ENCODE measurements at places on chromosomes 2 and 18.

- no peak for DNase-seq
Observed at GRCh38 chr2:236548179-236548921, 21.3 kb upstream of the ACKR3 start.

DNA sequence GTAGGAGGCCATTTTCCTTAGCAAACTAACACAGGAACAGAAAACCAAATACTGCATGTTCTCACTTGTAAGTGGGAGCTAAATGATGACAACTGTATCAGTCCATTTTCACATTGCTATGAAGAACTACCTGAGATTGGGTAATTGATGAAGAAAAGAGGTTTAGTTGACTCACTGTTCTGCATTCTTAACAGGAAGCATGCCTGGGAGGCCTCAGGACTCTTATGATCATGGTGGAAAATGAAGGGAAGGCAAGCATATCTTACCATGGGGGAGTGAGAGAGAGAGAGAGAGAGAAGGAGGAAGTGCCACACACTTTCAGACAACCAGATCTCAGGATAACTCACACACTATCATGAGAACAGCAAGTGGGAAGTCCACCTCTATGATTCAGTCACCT lies 105.3 kb downstream of the PARD3B start:
- DNase-seq = no peak

GRCh38 chr18:61699397-61700110 lies 193.3 kb downstream of the RNF152 start:
- DNase-seq = no peak

GRCh38 chr2:144454466-144455287 lies 65.2 kb downstream of the ZEB2 start:
- DNase-seq = no peak

DNA sequence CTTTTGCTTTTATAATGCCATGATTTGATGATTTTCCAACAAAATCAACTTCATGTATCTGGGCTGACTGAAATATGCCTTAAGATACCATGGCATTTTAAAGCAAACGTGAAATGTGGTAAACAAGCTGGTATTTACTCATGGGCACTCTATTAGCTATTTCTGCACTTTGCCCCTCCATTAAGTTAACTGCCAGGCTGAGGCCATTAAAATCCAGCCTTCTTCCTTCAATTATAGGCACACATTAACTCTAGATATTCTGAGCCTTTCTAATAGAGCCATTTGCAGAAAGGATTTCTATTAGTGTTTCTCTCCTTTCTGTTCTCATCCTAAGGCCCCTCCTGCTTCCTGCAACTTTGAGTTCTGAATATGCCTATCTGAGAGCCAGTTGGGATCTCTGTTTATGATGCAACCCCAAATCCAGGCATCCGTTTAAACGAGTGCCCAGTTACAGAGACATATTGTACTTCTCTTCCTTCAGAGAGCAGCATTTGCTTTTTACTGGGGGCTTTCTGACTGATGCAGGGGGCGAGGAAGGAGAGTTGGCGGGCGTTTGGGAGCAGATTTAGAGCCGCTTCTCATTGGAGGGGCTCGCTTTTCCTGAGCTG lies 1.6 kb upstream of the KCNJ3 start:
- DNase-seq = no peak

Measured in NCI-H1436 treated with DMSO at 0.1 percent for 48 hours (cell line).